ENCODE measurements at places on chromosomes 12 and 14. TPM values are rescaled to one million over a fixed set of nuclear protein-coding genes. Genes with fewer than 3 reads are reported as not detected.

CD163 gene
- 46.0 TPM for total RNA-seq

DNA sequence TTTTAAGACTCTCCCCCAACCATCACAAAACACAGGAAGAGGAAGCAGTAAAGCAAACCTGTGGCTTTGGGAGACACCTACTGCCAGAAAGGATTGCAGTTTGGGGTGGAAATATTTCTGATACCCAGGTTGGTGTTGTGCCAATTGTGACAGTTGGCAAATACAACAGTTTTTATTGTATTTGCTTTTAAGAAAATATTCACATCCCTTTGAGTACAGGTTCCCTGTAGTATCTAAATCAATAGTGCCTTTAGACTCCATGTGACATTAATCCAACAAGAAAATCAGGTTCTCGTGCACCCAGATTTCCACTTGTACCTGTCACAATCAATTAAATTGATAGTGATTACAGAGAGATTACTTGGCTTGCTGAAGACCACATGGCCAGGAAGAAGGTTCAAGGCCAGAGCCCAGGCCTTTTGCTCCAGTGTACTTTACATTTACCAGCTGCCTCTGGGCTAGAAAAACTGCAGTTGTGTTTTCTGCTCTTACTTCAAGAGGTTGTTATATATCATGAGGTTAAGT, 361.2 kb downstream of the ATP23 start:
- DNase-seq = peak; percentile 26

DNA sequence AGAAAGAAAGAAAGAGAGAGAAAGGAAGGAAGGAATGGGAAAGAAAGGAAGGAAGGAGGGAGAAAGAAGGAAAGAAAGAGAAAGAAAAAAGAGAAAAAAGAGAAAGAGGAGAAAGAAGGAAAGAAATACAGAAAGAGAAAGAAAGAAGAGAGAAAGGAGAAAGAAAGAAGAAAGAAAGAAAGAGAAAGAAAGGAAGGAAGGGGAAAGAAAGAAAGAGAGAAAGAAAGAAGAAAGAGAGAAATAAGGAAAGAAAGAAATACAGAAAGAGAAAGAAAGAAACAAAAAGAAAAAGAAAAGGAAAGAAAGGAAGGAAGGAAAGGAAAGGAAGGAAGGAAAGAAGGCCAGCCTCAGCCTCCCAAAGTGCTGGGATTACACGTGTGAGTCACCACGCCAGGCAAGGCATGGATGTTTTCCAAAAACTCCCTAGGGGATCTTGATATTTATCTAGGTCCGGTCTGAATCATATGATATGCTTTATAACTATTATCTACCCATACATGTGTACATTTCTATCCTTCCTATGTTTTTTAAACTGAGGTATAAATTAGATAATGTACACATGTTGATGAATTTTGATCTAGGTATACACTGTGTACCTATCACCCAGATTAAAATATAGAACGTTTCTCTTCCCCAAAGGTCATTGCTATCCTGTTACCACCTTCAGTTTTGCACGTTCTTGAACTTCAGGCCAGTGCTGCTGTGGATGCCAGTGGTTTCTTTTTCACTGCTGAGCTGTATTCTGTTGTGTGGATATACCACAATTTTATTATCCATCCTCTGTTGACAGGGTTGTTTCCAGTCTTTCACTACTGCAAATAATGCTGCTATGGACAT, 177.9 kb downstream of the RBM19 start:
- DNase-seq = no peak

DNA sequence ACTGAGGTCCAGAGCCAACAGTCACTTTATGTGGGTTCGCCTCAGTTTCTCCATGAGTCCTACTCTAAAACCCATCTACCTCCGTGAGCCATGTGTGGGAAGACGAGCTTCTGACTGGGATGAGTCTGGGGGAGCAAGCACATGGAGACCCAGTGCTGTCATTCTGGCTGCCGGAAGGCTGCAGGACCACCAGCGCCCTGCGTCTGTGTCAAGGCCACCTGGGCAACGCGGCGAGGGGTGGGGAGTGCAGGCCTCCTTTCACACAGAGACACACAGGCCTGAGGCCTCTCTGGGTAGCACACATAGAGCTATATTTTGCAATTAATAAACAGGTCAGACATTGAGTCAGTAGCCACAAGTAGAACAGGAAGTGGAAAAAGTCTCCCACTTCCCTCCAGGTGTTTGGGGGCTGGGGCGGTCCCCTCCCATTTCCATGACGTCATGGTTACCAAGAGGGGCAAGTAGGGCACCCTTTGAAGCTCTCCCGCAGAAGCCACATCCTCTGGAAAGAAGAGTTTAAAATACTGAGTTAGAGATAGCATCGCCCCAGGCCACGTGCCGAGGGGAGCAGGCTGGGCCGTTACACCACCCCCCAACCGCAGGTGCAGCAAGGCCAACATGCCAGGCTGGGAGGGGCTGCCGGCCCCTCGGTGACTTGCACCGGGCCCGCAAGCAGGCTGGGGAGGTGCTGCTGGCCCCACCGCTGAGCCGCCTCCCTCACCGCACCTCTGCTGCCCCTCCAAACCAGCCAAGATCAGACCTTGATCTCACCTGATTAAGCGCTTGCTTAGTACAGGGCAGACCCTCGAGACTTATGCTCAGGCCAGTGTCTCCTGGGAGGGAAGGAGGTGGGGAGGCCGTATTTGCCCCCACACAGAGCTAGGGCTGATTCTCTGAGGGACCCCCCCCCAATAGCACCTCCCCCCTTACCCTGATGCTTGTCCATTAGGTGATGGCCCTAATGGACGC, 32.7 kb downstream of the DAD1 start:
- peak; percentile 36 for DNase-seq

GRCh38 chr12:81492131-81492720, 266.9 kb downstream of the PPFIA2 start:
- DNase-seq = no peak

DNA sequence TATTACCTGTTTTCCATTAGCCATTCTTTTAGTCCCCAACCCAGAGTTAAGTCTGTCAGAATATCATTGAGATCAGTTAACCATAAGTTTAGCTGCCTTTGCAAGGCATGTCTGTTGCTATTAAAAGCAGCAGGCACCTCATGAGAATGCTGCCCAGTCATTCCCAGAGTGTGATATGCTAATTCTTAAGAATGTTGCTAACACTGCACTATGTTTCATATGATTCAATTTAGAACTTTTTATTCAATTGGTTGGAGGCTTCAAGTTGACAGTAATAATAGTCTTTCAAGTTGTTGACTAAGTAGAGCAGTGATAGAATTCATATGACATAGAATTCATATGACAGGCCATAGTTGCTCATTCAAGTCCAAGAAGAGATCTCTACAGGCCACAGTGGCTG, 292.3 kb downstream of the FUT8 start:
- no peak for DNase-seq

GRCh38 chr12:27185234-27186021, 58.7 kb upstream of the STK38L start:
- DNase-seq = no peak

GRCh38 chr14:80403036-80403435, 191.7 kb upstream of the DIO2 start:
- DNase-seq = peak; percentile 32

Data from thyroid gland (tissue), 4 donors.